ENCODE measurements at places on chromosomes 16 and 17.

GRCh38 chr16:65294165-65294564 lies 172.3 kb upstream of the CDH11 start:
- DNase-seq: no peak

DNA sequence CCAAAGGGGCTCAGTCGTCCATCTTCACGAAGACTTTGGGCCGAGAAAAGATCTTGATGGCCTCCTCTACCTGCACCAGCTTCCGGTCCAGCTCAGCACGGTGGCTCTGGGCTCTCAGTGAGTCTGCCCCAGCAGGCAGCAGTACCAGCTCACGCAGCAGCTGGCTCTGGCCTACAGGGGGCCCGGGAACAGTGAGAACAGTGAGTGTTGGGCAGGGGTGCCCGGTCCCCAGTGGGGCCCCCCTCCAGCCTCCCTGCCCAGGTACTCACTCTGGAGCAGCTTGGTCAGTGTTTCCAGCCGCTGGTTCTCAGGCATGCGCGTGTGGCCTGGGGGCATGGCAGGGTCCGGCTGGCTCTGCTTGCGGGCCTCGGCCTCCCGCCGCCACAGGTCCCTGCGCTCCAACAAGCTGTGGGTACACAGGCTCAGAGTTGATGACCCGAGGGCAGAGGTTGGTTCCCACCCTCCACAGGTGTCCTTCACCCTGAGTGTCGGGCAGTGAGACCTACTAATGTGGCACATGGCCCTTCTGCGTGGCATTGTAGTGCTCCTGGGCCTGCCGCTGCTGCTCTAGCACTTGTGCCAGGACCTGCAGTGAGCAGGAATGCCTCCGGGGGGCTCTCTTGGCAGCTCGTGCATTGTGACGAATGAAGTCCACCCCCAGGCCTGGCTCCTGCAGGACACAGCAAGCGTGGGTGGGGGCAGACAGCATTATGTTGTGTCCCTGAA lies 2.6 kb downstream of the PARD6A start:
- DNase-seq: no peak

- no peak for DNase-seq
Observed at GRCh38 chr16:64498363-64498762, 623.5 kb downstream of the CDH11 start.

GRCh38 chr16:74747716-74748615 lies 26.7 kb downstream of the FA2H start:
- no peak for DNase-seq

GRCh38 chr16:81460075-81460474 lies 15.5 kb downstream of the CMIP start:
- DNase-seq: no peak

- DNase-seq: no peak
Observed at GRCh38 chr16:5895976-5896375, 798.4 kb upstream of the EEF2KMT start.

DNA sequence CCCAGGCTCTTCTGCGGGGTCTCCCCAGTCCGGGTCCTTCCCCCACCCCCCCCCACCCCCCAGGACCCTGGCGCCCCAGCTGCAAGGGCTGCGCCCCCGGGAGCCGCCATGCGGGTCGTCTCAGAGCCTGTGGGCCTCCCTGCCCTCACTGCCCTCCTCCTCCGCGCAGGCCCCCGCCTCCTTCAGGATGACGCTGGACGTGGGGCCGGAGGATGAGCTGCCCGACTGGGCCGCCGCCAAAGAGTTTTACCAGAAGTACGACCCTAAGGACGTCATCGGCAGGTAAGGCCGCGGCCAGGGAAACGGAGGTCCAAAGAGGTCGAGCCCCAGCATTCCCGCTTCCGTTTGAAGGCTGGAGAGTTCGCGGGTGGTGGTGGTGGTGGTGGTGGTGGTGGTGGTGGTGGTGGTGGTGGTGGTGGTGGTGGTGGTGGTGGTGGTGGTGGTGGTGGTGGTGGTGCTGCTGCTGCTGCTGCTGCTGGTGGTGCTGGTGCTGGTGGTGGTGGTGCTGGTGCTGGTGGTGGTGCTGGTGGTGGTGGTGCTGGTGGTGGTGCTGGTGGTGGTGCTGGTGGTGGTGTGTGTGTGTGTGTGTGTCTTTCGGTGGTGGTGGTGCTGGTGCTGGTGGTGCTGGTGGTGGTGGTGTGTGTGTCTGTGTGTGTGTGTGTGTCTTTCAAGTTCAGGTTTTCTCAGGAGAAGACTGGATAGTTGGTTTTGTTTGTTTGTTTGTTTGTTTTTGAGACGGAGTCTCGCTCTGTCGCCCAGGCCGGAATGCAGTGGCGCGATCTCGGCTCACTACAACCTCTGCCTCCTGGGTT lies 615 bp downstream of the PHKG2 start:
- DNase-seq: no peak

DNA sequence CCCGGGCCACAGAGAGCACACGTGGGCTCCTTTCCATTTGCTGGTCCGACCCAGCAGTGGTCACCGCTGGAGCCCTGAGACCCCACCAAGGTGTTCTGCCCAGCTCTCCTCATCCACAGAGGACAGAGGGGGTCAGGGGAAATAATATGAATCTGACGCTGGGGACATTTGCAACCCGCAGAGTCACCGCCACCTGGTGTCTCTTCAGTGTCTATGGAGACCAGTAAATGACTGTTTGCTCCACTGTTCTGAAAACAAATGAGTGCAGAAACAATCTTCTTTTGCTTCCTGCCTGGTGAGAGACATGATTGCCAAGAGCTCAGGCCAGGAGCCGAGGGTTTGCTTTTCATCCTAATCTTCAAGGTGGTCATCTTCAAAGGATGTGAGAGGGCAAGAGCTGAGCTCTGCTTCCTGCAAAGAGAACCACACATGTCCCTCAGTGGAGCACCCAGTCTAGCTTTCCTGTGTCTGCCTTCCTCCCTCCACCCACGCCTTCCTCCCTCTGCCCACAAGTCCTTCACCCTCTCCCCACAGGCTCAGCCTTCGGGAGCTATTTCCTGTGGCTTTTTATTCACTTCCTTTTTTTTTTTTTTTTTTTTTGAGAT lies 14.7 kb upstream of the KLHDC4 start:
- peak; percentile 15 for DNase-seq

Measured in NCI-H774 (cell line).